HepG2 (cell line): ENCODE measurements at places on chromosomes 7 and 10.

- DNase-seq, result no peak
These were observed 741.8 kb downstream of the SUGCT start for GRCh38 chr7:40876601-40877000.

DNA sequence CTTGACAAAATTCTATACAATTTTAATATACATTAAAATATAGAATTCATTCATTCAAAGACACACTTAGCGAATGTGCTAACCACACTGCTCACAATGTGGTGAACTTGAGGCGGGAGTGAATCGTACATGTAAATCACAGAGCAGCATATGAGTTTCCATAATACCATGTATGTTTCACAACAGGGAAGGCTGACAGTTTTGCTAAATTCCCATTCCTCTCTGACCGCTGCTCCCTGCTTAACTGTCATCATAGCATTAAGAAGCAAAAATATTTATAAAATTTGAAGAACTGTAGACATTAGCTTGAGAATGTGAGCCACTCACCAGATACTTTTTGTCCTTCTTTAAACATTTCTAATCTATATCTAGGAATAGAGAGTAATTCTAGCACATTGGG, 763.3 kb downstream of the MAGI2 start:
- DNase-seq, result no peak

DNA sequence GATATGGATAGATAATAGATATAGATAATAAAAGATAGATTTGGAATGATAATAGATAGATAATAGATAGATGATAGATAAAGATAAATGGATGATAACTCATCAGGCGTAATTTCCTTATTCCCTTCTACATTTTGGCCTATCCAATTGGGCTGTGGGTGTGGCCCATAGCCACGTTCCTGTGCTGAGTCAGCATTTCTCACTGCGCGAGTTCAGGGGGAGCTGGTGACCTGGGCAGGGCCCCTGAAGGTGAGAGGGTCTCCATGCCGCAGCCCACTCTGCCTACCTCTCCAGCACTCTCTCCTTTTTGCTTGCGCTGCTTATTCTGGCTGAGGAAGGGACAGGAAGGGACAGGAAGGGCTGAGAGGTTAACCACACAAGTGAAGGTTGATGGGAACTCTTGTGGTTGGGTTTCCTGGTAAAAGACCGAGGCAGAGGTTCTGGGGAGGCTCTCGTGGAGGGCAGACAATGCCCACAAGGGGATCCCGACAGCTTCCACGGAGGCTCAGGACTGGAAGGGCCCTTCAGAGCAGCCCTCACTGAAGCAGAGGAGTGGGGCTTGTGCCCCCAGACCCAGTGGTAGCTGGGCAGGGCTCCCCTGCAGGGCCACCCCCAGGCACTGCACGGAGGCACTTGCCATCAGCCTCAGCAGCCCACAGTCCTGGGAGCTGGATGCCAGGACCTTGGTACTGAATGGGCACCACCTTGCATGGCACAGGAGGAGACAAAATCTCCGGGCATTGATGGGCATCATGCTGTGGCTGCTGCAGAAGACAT, 247.3 kb upstream of the PITRM1 start:
- DNase-seq, result no peak

GRCh38 chr10:14009371-14010100, 321.2 kb downstream of the FRMD4A start:
- DNase-seq, result no peak

DNA sequence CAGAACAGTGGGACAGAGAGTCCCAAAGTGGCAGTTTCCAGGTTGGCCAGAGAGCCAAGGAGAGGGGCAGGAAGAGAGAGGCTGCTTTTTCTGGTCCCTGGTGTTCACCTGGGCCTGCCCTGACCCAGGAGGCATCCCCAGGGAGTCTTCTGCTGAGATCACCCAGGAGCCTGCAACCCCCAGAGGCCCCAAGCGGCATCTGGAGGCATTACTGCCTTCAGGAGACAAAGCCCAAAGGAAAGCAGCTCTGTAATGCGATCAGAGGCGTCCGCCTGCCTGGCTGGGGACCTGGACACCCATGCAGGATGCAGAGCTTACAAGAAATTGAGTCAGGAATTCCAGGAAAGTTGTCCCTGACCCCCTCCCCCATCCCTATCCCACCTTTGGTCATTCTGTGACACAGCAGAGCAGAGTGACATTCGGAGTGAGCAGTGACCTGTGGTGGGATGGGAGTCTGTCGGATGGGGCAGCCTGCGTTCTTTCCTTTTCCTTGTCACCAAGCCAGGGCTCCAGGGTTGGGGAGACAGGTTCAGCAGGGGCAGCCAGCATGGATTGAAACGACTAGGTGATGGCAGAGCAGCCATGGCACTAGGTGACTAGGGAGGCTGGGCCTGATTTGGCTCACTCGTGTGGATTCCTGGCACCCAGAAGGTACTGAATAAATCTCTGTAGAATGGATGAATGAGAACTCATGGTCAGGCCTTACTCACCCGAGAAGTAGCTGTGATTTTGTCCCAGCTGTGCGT, 10.4 kb downstream of the UNC5B start:
- no peak for DNase-seq

GRCh38 chr7:37705976-37706375, 22.4 kb downstream of the GPR141 start:
- no peak for DNase-seq
